ENCODE measurements at places on chromosomes 3 and 15.

GRCh38 chr3:112046599-112046998 is 12.1 kb downstream of the TMPRSS7 start:
- DNase-seq, result no peak

DNA sequence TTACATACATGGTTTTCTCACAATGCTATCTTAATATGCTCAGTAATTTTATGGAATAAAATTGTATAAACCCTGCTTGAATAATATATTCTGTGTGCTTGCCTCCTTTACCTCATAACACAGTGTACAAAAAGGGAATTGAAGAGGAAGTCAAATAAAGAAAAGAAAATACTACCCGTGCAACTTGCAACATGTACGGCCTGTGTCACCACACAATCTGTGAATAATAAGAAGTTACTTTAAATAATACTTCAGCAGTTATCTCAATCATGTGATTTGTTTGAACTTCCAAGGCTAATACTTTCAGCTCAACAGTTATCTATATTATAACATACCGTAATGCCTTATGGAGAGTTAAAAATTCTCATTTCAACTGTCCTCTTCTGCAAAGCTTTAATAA is 58.1 kb upstream of the SATB1 start:
- no peak for DNase-seq

DNA sequence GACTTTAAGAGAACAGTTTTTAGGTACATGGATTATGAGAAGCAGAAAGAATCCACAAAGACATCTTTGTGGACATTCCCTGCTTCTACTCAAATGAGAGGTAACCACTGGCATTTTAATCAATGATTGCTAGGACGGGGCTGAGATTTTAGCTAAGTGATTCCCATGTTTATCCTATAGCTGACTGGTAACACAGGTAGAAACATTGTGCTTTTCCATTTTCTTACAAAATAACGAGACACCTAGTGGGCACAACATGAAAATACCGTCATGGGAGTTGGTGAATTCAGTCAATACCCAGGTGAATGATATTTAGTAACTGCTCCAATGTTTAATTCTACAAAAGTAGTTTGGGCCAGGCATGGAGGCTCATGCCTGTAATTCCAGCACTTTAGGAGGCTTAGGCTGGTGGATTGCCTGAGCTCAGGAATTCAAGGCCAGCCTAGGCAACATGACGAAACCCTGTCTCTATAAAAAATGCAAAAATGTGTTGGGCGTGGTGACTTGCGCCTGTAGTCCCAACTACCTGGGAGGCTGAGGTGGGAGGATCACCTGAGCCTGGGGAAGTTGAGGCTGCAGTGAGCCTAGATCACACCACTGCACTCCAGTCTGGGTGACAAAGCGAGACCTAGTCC is 37.2 kb upstream of the DENND4A start:
- peak; percentile 52 for DNase-seq

DNA sequence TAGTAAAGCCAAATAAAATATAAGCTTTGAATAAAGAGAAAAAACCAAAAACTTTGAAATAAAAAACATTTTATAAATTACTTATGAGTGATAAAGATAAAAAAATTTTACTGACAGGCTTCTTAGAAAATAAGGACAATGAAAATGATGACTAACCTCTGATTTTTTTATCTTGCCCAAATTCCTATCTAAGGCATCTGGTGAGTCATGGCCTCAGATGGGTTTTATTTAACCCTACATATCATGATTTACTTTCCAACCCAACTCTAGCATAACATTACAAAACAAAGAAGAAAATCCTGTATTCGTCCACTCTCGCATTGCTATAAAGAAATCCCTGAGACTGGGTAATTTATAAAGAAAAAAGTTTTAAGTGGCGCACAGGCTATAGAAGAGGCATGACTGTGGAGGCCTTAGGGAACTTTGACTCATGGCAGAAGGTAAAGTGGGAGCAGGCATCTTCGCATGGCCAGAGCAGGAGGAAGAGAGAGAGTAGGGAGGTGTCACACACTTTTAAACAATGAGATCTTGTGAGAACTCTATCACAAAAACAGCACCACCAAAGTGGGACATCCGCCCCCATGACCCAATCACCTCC is 152.1 kb downstream of the NEK10 start:
- DNase-seq, result no peak

DNA sequence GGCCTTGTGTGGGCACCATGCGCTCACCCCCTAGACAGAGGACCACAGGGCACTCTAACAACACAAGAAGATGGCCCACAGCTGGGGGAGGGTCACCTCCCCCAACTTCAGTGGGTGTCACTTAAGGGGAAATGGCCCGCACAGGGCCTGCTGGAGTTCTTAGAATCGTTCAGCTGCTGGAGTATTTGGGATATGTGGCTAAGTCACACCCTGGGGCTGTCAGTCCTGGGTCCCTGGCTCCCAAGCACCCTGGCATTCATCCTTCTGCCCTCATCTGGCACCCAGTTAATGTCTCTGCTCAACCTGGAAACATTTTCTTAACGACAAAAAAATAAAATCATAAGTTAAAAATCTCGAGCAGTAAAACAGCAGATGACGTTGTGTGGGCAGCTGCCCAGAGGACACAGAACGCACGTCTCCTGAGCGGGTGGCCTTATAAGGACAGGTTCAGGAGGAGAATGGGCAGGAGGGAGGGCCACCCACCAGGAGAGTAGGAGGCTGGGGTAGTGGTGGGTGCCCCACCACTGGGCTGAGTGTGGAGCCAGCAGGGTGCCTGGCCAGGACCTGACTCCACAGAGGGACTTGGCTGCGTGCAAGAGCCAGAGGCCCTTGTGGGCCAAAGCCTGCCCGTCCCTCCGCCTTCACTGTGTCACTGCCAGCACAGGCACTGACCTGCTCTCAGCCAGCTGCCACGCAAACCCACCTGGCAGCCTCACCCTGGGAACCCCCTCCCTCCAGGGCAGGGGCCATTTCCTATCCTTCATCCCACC is 11.5 kb downstream of the KBTBD13 start:
- DNase-seq, result no peak

- no peak for DNase-seq
Observed at GRCh38 chr3:3579658-3580057, 219.6 kb upstream of the LRRN1 start.

DNA sequence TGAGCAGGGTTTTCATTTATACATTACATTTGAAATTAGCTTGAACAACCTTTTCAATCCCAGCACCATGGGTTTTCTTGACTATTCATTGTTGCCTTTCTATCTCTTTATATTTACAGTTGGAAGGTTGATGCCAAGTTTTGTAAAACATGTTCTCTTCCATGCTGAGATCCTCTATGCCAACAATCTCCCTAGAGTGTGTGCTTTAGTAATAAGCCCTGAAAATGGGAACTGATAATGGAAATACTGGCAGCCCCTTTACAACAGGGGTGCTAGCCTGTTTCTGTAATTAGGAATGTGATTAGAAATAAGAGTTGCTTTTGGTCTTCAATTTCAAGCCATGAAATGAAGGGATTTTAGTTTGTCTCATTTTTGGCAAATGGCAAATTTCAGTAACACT is 239.9 kb upstream of the NAALADL2 start:
- DNase-seq, result no peak

- no peak for DNase-seq
Observed at GRCh38 chr3:48845170-48845569, 2.5 kb downstream of the PRKAR2A start.

- peak; percentile 95 for DNase-seq
Observed at GRCh38 chr3:114519415-114519814, 225.6 kb downstream of the TIGIT start.

GRCh38 chr3:115862849-115863248 is 239.5 kb downstream of the GAP43 start:
- no peak for DNase-seq

DNA sequence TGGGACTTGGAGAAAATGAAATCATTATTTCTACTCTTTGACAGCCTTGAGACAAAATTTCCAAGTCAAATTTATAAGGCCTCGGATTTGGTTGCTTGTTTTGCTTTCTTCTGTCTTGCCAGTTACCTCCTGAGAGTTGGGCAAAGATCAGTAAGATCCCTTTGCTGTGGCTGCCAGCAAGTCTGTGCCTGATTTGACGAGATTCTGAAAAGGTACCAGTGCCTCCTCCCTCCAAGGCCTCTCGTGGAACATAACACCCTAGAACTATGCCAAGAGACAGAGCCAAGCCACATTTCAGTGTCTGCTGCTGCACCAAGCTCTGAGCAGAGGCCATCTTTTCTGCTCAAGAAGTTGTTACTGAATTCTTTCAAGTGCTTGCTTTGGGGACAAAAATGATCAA is 61.0 kb downstream of the GTPBP8 start:
- DNase-seq, result peak; percentile 21

- DNase-seq, result peak; percentile 5
Observed at GRCh38 chr15:95884276-95884675, 446.2 kb upstream of the NR2F2 start.

- no peak for DNase-seq
Observed at GRCh38 chr15:30962079-30962478, 29.3 kb downstream of the MTMR10 start.
